Sigmoid colon (tissue), 7 donors: ENCODE measurements at places on chromosomes 1 and 21. TPM values are rescaled to one million over a fixed set of nuclear protein-coding genes. Genes with fewer than 3 reads are reported as not detected.

VANGL1 gene
- total RNA-seq: 7.1 TPM

TRIM45 gene
- 9.1 TPM for total RNA-seq

TMEM222 gene
- 20.9 TPM for total RNA-seq

OPRD1 gene
- total RNA-seq: 0.54 TPM

FGR gene
- 11.4 TPM for total RNA-seq

GPATCH2 gene
- 17.4 TPM for total RNA-seq

SPRR2G gene
- not detected for total RNA-seq

NUF2 gene
- total RNA-seq: not detected

KDF1 gene
- not detected for total RNA-seq

PLA2G5 gene
- total RNA-seq: 18.6 TPM

DNA sequence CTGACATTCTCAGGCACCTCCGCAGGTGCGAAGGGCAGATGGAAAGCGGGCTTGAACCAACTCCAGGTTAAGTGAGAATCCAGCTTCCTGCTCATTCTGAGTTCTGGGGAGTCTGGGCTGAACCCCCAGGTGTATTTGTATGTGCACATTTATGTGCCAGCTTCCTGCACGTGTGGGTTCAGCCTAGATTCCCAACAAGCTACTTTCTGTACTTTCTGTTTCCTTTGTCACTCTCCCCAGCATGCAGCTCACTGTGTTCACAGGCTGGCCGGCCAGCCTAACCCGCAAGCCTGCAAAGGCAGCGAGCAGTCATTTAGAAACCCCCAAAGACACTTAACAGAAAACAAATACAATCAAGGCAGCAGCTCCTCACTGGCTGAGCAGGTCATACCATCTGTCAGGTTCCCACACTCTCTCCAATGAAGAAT lies 1.3 kb upstream of the IL19 start:
- no peaks in the 10 kb centered on the region for H3K4me1 ChIP-seq
- H3K4me3 ChIP-seq: no peak overlapping the region
- DNase-seq: no peak

DNA sequence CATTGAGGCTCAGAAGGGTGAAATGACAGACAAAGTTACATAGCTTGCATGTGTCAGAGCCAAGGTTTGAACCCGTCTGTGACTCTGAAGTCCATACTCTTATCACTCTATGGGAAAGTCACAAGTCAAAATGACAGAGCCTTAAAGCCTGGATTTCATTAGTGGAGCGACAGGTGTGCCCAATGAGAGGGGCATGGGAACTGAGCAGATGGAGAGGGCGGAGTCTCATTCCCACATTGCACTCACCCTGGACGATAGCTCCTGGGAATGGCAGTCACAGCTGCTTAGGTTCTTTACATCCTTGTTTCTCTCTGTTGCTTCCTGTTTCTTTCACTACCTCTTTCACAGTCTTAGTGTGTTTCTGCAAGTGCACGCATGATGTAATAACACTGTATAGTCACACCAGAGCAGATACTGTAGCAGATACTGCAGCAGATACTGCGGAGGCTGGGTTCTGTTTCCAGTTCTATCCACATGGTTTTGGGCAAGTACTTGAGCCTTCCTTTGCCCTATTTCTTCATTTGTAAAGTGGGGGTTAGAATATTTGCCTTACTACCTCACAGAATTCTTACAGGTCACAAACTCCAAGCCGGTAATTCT lies 127.2 kb downstream of the ZSCAN20 start:
- H3K4me1 ChIP-seq: no peaks in the 10 kb centered on the region
- no peak overlapping the region for H3K27ac ChIP-seq
- no peak overlapping the region for H3K4me3 ChIP-seq
- DNase-seq: no peak
- no peaks in the 10 kb centered on the region for H3K27me3 ChIP-seq
- no peaks in the 10 kb centered on the region for H3K36me3 ChIP-seq

- H3K4me3 ChIP-seq: no peak overlapping the region
- H3K36me3 ChIP-seq: no peaks in the 10 kb centered on the region
- no peak overlapping the region for H3K27ac ChIP-seq
- DNase-seq: peak; percentile 30
- peaks cover 3% of the 10 kb centered on the region for H3K4me1 ChIP-seq
- H3K27me3 ChIP-seq: no peaks in the 10 kb centered on the region
These were observed 95.8 kb downstream of the KCNN3 start for GRCh38 chr1:154774175-154774855.

GRCh38 chr1:214537219-214537618 lies 14.2 kb downstream of the PTPN14 start:
- H3K36me3 ChIP-seq: no peaks in the 10 kb centered on the region
- H3K4me3 ChIP-seq: no peak overlapping the region
- no peaks in the 10 kb centered on the region for H3K27me3 ChIP-seq

DNA sequence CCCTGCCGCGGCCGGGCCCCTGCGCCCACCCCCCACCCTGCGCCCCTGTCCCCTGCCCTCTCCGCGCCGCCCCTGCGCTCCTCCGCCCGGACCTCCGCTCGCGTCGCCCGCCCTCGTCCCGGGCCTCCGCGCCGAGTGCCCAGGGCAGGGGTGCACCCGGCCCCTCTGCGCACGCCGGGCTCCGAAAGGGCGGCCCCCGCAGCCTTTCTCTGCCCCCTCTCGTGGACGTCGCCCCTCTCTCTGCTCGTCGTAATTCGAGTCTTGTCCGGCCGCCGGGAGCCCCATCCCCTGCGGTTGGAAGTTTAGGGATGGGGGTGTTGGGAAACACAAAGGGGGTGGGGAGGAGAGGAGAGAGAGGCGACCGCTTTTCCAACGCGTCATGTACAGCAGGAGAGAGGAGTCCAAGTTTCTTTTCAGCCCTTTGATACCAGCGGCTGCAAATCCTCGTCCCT lies 407 bp downstream of the GALNT2 start:
- H3K36me3 ChIP-seq: no peaks in the 10 kb centered on the region
- H3K27me3 ChIP-seq: no peaks in the 10 kb centered on the region
- H3K27ac ChIP-seq: peak overlapping the region; percentile 92
- peak overlapping the region; percentile 91 for H3K4me3 ChIP-seq

- H3K27me3 ChIP-seq: no peaks in the 10 kb centered on the region
- no peak for DNase-seq
- H3K36me3 ChIP-seq: no peaks in the 10 kb centered on the region
- H3K27ac ChIP-seq: no peak overlapping the region
These were observed 1.6 kb downstream of the TNNI1 start for GRCh38 chr1:201419746-201420607.

DNA sequence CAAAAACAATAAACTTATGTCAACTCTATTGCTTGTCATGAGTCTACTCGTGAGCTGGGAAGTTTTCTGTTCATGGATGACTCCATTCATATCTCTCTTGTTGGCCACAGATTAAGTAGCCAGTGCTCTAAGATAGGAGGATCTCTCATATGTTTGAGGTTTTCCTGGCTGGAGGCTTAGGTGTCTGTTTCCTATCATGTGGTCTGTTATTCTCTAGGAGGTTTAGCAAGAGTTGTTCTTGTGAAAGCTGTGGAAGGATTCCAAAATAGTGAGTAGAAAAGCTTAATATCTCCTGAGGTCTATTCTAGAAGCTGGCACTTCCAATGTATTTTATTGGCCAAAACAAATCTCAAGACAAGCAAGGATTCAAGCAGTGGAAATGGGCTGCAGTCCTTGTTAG lies 5.8 kb upstream of the KRTAP20-2 start:
- H3K27me3 ChIP-seq: no peaks in the 10 kb centered on the region
- H3K4me1 ChIP-seq: no peaks in the 10 kb centered on the region

- DNase-seq: no peak
- H3K4me1 ChIP-seq: peaks cover 17% of the 10 kb centered on the region
- peaks cover 37% of the 10 kb centered on the region for H3K27me3 ChIP-seq
These were observed at the start of gene WNT4 for GRCh38 chr1:22143065-22144033. WNT4 (minus strand) TSS chr1:22143097; CDS start chr1:22142922, 175 bp downstream.

- DNase-seq: peak; percentile 86
- H3K27ac ChIP-seq: peak overlapping the region; percentile 26
- no peaks in the 10 kb centered on the region for H3K36me3 ChIP-seq
- H3K4me1 ChIP-seq: no peaks in the 10 kb centered on the region
These were observed 19.9 kb downstream of the CRYAA start for GRCh38 chr21:43188592-43189210.

- H3K27ac ChIP-seq: no peak overlapping the region
- no peaks in the 10 kb centered on the region for H3K36me3 ChIP-seq
- H3K27me3 ChIP-seq: no peaks in the 10 kb centered on the region
- no peak overlapping the region for H3K4me3 ChIP-seq
These were observed 100.5 kb upstream of the NEK7 start for GRCh38 chr1:198056255-198056654.

- no peak overlapping the region for H3K4me3 ChIP-seq
- no peaks in the 10 kb centered on the region for H3K27me3 ChIP-seq
- H3K36me3 ChIP-seq: peaks cover 10% of the 10 kb centered on the region
These were observed 13.9 kb downstream of the PHTF1 start for GRCh38 chr1:113745425-113745824.

- no peaks in the 10 kb centered on the region for H3K27me3 ChIP-seq
- no peak overlapping the region for H3K27ac ChIP-seq
- DNase-seq: no peak
- H3K36me3 ChIP-seq: no peaks in the 10 kb centered on the region
These were observed 33.5 kb downstream of the RXRG start for GRCh38 chr1:165411396-165411795.

GRCh38 chr1:64955097-64956009 lies 11.0 kb downstream of the JAK1 start:
- H3K27me3 ChIP-seq: no peaks in the 10 kb centered on the region
- H3K4me1 ChIP-seq: peaks cover 53% of the 10 kb centered on the region
- no peaks in the 10 kb centered on the region for H3K36me3 ChIP-seq

GRCh38 chr21:21151231-21151630 lies 153.0 kb downstream of the NCAM2 start:
- no peaks in the 10 kb centered on the region for H3K36me3 ChIP-seq
- H3K4me1 ChIP-seq: no peaks in the 10 kb centered on the region
- no peak overlapping the region for H3K4me3 ChIP-seq
- DNase-seq: no peak

- H3K36me3 ChIP-seq: no peaks in the 10 kb centered on the region
- H3K4me3 ChIP-seq: no peak overlapping the region
- no peak for DNase-seq
- no peaks in the 10 kb centered on the region for H3K4me1 ChIP-seq
- no peaks in the 10 kb centered on the region for H3K27me3 ChIP-seq
These were observed 9.5 kb downstream of the CD5L start for GRCh38 chr1:157831968-157832626.

GRCh38 chr1:39826583-39826982 lies 37.9 kb upstream of the BMP8B start:
- H3K4me1 ChIP-seq: no peaks in the 10 kb centered on the region
- H3K27ac ChIP-seq: no peak overlapping the region
- no peak overlapping the region for H3K4me3 ChIP-seq
- no peaks in the 10 kb centered on the region for H3K27me3 ChIP-seq
- no peak for DNase-seq
- H3K36me3 ChIP-seq: no peaks in the 10 kb centered on the region

DNA sequence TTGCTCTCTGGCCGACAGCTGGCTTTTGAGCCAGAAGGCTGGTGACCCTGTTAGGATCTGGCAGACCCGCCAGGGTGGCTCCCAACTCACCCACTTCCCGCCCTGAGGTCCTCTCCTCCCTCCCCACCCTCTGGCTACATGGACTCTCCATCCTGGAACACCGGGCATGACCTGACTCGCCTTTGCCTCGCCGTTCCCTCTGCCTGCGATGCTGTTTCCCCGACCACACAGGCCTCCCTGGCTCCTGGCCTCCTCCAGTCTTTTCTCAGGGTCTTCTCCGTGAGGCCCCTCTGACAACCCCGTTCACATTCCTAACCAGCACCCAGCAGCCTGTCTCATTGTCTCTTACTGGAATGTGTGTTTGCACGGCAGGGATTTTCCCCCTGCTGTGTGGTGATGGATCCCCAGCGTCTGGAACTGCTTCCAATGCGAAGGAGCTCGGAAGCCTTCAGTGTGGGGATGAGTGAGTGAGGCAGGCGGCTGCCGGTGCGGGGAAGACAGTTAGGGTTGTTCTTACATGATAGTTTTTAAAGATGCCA lies 46.0 kb upstream of the POFUT2 start:
- no peak overlapping the region for H3K27ac ChIP-seq
- H3K4me1 ChIP-seq: no peaks in the 10 kb centered on the region
- DNase-seq: peak; percentile 62
- no peaks in the 10 kb centered on the region for H3K36me3 ChIP-seq
- no peak overlapping the region for H3K4me3 ChIP-seq

DNA sequence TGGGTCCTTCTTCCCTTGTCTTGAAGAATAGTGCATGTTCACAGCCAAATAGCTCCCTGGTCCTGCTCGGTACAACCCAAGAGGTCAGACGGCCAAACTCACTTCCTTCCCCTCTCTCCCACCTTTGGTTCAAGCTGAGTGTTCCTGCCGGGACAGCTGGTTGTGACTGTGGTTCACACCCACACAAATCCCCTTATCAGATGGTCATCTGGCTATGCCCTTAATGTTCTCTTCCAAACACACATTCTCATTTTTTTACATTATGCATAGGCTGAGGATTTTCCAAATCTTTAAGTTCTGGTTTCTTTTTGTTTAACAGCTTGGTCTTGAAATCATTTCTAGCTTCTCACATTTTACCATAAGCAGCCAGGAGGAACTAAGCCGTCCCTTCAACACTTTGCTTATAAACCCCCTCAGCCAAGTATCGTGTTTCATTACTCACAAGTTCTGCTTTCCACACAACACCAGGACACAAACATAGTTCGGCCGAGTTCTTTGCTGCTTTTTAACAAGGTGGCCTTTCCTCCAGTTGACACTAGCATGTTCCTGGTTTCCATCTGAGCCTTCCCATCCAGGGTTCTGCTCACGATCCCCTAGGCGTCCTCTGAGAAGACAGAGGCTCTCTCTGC lies 19.7 kb upstream of the TSPEAR start:
- no peak overlapping the region for H3K27ac ChIP-seq
- no peaks in the 10 kb centered on the region for H3K36me3 ChIP-seq
- no peak overlapping the region for H3K4me3 ChIP-seq
- no peaks in the 10 kb centered on the region for H3K27me3 ChIP-seq
- DNase-seq: no peak
- H3K4me1 ChIP-seq: no peaks in the 10 kb centered on the region

DNA sequence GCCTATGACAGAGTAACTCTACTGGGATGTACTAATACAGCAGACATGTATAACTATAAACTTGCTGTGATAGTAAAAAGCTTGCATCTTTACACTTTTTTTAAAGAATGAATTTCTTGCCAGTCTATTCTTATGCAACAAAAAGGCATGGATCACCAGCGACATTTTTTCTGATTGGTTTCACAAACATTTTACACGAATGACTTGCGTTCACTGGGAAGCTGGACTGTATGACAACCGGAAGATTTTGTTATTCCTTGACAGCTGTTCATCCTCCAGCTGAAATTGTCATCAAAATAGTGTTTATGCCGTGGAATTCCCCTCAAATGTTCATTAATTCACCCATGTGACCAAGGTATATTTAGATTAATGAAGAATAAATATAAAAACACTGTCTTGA lies 131.0 kb downstream of the XPR1 start:
- H3K4me1 ChIP-seq: peaks cover 11% of the 10 kb centered on the region
- H3K27ac ChIP-seq: no peak overlapping the region
- DNase-seq: no peak
- no peaks in the 10 kb centered on the region for H3K27me3 ChIP-seq

- no peaks in the 10 kb centered on the region for H3K27me3 ChIP-seq
- DNase-seq: peak; percentile 89
- H3K4me1 ChIP-seq: peaks cover 47% of the 10 kb centered on the region
- H3K36me3 ChIP-seq: no peaks in the 10 kb centered on the region
- peak within 1 kb of the TSS; percentile 100 for H3K27ac ChIP-seq
These were observed at the start of gene CMPK1 for GRCh38 chr1:47333578-47333921. CMPK1 (plus strand) TSS chr1:47333790; CDS start chr1:47333946, 156 bp downstream.
